ENCODE measurements at places on chromosomes 7 and 10.

DNA sequence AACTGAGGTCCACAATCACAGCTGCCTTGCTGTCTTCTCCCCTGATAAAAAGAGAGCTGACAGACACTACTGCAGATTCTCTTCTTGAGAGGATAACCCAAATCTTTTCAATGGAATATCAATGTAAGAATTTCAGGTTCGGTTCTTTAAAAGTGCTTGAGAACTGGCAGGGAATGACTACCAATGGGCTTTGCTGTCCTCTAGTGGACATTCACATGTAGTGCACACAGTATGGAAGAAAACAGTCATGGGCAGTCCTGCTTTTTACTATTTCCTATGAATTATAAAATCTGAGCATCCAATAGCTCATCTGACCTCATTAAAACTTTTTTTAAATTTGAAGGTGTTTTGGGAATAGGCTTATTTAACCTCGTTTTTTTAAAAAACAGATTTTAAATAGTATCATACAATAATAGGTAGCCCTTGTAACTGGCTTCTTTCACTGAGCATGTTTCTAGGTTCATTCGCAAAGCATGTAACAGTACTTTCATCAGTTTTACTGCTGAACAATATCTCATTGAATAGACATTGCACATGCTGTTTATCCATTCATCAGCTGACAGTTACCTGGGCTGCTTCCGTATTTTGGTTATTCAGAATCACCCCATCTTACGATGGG lies 18.3 kb downstream of the FZD9 start:
- DNase-seq, result no peak

- DNase-seq, result no peak
Observed at GRCh38 chr7:143497008-143497795, 19.5 kb downstream of the TAS2R41 start.

- DNase-seq, result peak; percentile 35
Observed at GRCh38 chr7:152435384-152436110, at the start of gene KMT2C. Gene KMT2C, minus strand, starts transcription at chr7:152436003. Its CDS starts 217 bp downstream, at chr7:152435786.

GRCh38 chr10:92880233-92880861 lies 32.0 kb downstream of the EXOC6 start:
- peak; percentile 43 for DNase-seq

GRCh38 chr10:29841724-29842649 lies 207.2 kb upstream of the SVIL start:
- DNase-seq, result no peak

GRCh38 chr7:134737566-134738345 lies 41.7 kb upstream of the CALD1 start:
- no peak for DNase-seq

GRCh38 chr10:90579602-90580242 lies 278.1 kb downstream of the HTR7 start:
- DNase-seq, result no peak

DNA sequence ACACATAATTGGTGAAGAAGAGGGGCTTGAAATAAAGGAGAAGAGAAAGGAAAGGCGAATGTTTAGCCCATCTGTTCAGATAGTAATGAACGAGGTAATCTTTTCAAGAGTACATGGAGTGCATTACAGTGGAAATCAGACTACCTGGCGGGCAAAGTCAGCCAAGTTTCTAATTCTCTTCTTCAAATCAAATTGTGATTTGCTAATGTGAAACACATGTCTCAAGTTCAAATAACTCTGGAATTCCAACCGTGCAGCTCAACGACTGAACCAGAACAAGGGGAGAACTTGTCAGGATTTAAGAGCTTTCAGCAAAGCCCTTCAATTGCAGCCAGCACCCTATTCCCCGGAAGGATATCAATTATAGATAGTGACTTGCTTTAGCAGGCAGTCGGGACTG lies 216.9 kb downstream of the GLI3 start:
- no peak for DNase-seq

GRCh38 chr7:108596560-108596959 lies 26.9 kb downstream of the DNAJB9 start:
- DNase-seq, result no peak

DNA sequence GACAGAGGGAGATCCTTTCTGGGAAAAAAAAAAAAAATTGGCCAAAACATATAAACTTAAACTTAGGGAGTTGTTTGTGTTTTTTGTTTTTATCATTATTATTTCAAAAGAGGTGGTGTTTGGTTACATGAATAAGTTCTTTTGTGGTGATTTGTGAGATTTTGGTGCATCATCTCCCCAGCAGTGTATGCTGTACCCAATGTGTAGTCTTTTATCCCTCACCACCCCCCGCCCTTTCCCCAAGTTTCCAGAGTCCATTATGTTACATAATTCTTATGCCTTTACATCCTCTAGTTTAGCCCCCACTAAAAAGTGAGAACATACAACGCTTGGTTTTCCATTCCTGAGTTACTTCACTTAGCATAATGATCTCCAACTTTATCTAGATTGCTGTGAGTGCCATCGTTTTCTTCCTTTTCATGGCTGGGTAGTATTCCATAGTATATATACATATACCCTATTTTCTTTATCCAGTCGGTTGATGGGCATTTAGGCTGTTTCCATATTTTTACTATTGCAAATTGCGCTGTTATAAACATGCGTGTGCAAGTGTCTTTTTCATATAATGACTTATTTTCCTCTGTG lies 148.1 kb upstream of the ZNF92 start:
- DNase-seq, result no peak

- no peak for DNase-seq
Observed at GRCh38 chr7:30681815-30682211, 443 bp downstream of the CRHR2 start.

GRCh38 chr10:106519376-106520030 lies 645.0 kb downstream of the SORCS1 start:
- DNase-seq, result no peak

DNA sequence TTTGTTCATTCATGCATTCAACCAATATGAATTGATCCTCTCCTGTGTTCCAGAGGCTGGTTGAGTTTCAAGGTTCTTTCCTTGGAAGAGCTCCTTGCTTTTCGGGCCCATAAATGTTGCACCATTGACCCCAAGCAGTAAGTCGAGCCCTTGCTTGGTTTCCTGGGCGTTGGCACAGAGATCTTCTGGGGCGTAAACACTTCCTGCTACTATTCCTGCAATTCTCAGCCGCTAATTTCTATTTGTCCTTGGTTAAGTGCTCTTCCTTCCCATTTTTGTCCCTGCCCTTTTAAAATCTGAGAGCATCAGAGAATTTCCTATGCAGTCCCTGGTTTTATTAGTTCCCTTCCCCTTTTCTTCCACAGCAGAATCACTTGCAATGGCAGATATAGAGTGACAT lies 44.1 kb upstream of the ADRB1 start:
- DNase-seq, result no peak

DNA sequence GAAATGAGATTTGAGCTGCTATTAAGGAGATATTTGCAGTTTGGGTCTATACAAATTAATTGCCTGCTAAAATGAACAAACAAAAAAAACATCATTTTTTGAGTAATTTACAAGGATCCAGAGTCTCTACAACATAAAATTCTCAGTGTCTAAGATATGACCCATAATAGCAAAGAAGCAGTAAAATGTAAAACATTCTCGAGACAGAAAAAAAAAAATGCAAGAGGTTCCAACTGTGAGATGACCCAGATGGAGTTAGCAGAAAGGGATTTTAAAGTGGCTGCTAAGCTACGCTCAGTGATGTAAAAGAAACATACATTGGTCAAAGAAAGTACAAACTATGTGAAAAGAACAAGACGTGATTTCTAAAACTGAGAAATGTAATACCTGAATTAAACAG lies 471.0 kb downstream of the SH2D4B start:
- no peak for DNase-seq

GRCh38 chr10:73974309-73974946 lies 23.5 kb upstream of the VCL start:
- peak; percentile 6 for DNase-seq

DNA sequence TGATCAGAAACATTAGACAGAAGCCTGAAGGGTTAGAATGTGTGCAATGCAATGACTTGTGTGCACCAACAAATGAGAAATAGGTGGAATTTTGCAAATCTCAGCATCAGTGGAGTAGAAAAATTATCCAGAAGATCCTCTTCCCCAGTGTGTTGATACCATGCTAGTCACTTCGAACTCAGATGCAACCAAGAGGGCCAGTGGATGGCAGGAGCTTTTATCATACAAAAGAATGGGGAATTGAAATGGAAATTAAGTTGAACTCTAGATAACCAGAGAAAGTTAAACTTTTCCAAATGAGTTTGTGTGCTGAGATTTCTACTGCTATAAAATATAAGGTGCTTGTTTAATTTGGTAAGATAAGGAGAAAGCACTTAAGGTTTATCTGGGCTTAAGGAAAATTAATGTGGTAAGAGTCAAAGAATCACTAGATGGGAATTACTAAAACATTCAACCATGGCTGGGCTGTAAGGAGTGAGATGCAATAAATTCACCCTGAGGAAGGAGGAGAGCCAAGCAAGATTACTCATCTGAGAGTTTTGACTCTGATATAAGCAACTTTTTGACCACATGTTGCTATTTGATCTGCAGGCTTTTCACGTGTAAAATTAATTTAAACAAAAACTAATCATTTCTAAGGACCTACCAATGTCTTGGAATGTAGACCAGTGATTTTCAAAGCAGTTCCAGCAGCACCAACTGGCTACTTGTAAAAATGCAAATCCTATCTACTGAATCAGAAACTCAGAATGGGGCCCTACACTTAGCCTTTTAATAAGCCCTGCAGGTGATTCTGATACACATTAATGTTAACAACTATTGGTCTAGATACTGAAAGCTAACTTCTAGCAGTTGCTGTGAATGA lies 113.2 kb downstream of the CDC14C start:
- no peak for DNase-seq

DNA sequence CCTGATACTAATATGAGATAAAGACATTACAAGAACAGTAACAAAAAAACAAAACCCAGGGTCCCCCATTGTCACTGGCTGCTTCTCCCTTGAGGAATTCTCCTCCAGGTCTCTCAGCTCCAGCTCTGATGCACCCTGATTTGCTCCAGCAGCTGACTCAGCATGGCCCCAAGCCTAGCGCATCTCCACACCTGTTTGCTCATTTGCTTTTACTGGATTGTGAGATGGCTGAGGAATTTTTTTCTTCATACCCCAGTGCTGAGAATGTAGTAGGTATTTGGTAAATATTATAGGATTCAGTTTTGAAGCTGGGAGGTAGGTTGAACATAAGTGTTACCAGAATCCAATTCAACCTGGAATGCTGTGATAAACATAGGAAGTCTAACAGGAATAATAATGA lies 171.9 kb downstream of the PKD1L1 start:
- no peak for DNase-seq

GRCh38 chr10:31072451-31072850 lies 40.8 kb upstream of the ZNF438 start:
- no peak for DNase-seq

DNA sequence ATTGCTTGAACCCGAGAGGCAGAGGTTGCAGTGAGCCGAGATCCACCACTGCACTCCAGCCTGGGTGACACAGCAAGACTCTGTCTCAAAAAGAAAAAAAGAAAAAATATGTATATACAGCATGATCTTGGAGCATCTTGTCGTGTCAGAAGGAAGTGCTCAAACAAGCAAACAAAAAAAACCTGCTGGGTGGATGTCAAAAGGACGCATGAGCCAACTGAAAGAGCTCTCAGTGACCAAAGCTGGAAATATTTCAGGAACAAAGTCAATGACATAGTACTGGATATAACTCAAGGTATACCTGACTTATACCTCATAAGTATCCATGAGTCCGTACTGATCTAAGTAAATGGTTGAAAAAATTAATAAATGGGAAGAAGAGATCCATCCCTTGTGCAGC lies 94.6 kb upstream of the ANLN start:
- DNase-seq, result no peak

DNA sequence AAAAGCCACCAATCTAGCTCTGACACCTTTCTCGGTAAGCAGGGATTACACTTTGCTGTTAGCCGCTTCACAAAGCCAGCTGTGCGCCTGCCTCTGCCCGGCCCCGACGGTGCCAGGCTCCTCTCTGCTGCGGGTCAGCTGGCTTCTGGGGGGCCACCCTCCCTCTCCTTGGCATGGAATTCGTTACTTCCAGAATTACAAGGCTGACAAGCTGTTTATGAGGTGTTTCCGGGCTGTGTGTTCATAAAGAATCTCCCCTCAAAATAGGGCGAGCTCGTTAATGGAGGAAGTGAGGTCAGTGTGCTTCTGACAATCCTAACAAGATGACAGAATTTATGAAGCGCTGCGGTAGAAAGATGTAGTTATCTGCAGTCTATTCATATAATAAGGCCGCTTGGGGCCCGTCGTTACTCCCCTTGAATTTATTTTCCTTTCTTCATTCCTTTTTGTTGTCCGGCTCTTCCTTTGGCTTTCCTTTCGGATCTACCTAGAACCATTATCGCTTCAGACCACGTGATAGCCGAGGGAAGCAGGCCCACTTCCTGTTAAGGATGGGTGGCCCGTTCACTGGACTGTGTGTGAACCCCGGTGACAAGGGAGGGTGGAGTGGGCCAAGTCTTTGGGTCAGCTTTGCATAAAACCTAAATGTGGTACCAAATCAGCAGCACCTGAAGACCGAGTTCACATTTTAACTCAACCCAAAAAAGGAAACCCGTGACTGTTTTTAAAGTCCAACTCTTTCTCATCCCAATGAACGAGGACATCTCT lies 273.0 kb upstream of the YAE1 start:
- DNase-seq, result no peak

GRCh38 chr10:60942788-60943315 lies 1.1 kb downstream of the RHOBTB1 start:
- no peak for DNase-seq

DNA sequence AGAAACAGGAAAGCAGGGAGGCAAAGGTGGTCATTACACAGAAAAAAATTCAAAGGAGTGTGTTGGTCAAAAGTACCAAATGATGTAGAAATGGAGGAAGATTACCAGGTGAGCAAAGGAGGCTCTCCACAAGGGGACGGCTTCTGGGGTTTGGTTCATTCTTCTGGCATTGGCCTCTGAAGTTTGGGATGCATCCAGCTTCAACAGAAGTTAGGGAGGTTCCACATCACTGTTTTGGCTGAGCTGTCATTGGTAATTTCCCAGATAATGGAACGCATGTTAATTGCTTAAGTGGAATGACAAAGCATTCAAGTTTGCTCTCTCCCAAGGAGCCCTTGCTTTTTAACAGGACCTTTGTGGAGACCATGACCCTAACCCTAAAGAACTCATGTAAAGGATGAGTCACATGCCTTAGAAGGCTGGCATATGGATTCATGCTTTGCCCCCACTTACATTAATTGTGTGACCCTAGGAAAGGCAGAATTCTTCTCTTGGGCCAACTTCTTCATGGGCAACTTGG lies 398.6 kb downstream of the GPAM start:
- no peak for DNase-seq

GRCh38 chr10:110413903-110414547 lies 83.7 kb upstream of the DUSP5 start:
- DNase-seq, result no peak

- no peak for DNase-seq
Observed at GRCh38 chr10:85420501-85421191, 945.9 kb downstream of the GRID1 start.

DNA sequence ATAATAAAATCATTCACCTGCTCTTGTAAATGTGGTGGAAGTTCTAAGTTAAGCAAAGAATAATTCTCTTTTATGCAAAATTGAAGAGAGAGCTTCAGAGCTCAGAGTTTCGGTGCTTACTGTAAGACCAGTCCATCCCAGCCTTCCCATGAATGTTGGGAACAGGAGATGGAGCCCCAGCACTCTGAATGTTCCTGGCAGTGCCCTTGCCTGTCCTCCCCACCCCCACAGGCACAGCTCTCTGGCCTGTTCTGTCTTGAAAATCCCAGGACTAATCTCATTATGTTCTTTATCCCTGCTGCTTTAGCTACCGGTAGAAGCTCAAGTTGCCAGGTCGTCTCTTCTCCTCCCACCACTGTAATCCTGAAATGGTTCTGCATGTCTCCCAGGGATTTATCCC lies 29.1 kb upstream of the LHFPL3 start:
- no peak for DNase-seq

Data from stimulated activated naive CD4-positive, alpha-beta T cell (primary cell).